Left renal pelvis (tissue), 4 donors: ENCODE measurements at places on chromosomes 6 and 20.

- no peak for DNase-seq
These were observed at the start of gene STX11 for GRCh38 chr6:144149894-144150709. Gene STX11, plus strand, starts transcription at chr6:144150517. Its CDS starts 36,111 bp downstream, at chr6:144186628.

DNA sequence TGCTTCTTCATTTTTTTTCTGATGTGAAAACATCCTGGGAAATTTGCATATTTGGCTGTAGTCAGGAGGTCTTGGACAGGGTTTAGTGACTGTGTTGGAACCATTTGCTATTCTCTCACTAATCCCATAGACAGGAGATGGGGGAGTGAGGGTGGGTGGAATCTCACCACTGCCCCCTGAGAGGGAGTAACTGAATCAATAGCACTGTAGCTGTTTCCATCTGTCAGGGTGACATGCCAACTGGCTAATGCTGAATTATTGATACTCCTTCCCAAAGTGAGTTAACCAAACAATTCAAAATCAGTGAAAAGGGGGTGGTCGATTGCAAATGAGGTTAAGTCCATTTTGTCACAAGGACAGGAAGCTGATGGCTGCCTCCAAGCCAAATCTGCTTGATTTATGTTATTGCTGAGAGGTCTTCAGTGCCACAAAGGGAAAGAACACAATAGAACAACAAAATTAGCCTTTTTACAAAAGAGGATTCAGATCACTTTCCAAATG is 55.1 kb upstream of the B3GAT2 start:
- no peak for DNase-seq

GRCh38 chr20:51570739-51571459 is 28.4 kb upstream of the NFATC2 start:
- no peak for DNase-seq

- DNase-seq: no peak
These were observed 17.1 kb downstream of the DDX27 start for GRCh38 chr20:49236301-49236700.

- DNase-seq: no peak
These were observed 257.3 kb downstream of the QKI start for GRCh38 chr6:163671791-163672190.

- no peak for DNase-seq
These were observed 176.2 kb downstream of the ISM1 start for GRCh38 chr20:13397300-13397724.

DNA sequence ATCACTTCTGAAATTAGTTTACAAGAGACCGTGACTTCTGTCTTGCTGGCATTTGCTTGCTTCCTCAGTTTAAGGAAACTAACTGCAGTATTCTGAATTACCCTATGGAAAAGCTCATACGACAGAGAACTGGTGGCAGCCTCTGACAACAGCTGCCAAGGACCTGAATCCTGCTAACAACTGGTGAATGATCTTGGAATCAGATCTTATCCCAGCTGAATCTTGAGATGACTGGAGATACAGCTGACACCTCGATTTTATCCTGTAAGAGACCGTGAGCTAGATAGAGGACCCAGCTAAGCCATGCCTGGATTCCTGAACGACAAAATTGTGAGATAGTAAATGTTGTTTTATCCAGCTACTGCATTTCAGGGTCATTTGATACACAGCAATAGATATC is 202.3 kb downstream of the OGFRL1 start:
- no peak for DNase-seq

- peak; percentile 47 for DNase-seq
These were observed 568.9 kb upstream of the CITED2 start for GRCh38 chr6:139943391-139943790.

DNA sequence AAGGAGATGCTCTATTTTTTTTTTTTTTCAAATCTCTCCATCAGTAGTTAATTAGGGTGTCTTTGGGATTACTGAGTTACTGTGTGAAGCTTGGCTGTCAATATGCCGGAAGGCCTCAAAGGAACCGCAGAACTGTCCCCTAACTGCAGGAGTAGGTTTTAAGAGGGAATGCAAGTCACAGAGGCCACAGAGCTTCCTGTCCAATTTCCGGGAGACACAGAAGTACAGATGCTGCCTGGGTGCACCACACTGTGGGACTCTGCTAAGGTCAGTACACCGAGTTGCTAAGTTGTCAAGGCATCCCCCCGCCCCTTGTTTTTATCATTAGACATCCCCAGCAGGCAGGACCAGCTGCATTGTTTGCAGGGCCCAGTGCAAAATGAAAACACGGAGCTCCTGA is 120.2 kb upstream of the RAB32 start:
- DNase-seq: no peak

DNA sequence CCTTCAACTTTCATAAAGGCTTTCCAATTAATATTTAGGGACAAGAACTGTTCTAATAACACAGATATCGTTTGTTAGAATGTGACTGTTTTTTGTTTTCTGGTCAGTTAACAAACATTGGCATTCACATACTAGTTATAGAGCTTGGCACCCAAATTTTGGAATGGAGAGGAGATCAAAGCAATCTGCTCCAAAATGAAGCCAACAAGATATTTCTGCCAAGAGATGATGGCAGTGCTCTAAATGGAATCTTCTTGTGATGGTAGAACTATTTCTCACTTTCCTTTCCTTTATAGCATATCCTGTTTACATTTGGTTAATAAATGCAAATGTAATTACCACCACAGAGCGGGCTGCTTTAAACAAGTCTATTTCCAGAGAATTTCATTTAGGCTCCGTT is 208.3 kb upstream of the RIMS1 start:
- DNase-seq: no peak

DNA sequence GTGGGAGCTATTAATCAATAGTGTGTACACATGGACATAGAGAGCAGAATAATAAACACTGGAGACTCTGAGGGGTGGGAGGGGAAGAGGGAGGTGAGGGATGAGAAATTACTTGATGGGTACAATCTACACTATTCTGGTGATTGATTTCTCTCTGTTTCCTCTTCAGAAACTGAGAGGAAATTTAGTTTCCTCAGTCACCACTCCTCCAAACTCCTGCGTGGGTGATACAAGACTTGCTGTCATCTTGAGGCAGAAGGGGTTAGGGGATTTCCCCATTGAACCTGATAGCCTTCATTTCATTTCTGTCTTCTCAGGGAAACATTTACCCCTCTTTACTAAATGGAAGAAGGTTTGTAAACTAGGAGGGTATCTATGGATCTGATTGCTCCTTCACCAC is 84.3 kb upstream of the ESR1 start:
- DNase-seq: no peak

DNA sequence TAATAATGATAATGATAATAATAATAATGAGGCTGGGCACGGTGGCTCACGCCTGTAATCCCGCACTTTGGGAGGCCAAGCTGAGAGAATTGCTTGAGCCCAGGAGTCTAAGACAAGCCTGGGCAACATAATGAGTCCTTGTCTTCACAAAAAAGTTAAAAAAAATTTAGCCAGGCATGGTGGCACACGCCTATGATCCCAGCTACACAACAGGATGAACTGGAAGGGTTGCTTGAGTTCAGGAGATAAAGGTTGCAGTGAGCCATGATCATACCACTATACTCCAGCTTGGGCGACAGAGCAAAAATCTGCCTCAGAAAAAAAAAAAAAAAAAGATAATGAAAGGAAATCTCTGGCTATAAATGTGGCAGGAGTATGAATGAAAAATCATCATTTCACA is 213.4 kb downstream of the HIVEP2 start:
- no peak for DNase-seq

DNA sequence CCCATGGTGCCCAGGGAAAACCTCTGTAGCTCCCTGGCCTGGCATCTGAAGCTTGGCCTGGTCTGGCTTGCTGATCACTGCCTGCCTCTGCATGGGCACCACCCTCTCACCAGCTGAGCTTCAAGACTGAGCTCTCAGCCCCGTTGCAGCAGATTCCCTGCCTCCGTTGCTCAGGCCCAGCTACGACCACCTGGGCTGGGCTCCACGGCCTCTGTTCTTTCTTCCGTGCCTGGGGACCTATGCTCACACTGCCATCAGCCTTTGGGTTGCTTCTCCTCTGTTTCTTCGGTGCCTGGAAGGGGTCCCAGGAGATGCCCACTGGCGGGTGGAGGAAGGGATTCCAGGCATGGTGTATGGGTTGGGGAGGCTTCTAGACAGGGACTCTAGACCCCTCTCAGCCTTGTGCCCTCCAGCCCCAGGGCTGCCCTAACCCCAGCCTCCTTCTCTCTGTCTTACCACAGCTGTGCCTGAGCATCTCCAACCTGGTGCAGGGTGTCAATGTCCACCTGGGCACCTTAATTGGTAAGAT is 9.1 kb downstream of the BPIFB2 start:
- DNase-seq: no peak

DNA sequence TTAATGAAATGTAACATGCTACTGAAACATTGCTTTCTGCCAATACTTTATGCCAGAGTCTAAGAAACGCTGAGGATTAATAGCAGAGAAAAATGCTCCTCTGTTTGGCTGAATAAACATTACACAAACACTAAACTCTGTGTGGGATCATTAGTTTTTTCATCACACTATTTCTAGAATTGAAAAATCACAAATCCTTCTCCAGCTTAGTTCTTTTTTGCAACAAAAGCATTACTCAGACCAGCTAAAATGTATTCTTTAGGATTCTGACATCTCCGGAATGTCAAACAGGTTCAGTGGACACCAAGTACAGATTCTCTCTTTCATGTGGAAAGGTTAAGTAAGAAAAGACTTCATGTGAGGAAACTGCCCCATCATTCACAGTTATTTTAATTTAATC is 226.9 kb downstream of the SIM1 start:
- no peak for DNase-seq

GRCh38 chr6:78483553-78484197 is 383.7 kb upstream of the IRAK1BP1 start:
- no peak for DNase-seq

GRCh38 chr6:69796073-69796641 is 653 bp downstream of the LMBRD1 start:
- DNase-seq: peak; percentile 28

DNA sequence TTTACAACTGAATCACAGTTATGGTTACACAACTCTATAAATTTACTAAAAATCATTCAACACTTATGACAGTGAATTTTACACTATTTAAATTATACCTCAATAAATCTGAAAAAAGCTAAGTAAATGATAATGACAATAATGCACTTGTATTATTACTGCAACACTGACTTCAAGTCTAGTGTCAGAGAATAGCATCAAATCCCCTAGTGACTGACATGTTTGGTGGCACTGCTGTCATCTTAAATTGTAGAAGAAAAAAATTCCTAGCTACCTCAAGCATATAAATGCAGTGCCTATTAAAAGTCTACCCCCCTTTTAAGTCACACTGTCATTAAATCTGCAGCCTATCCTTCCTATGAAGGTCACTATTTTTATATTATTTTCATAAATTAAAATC is 189.4 kb upstream of the RUNX2 start:
- DNase-seq: no peak

DNA sequence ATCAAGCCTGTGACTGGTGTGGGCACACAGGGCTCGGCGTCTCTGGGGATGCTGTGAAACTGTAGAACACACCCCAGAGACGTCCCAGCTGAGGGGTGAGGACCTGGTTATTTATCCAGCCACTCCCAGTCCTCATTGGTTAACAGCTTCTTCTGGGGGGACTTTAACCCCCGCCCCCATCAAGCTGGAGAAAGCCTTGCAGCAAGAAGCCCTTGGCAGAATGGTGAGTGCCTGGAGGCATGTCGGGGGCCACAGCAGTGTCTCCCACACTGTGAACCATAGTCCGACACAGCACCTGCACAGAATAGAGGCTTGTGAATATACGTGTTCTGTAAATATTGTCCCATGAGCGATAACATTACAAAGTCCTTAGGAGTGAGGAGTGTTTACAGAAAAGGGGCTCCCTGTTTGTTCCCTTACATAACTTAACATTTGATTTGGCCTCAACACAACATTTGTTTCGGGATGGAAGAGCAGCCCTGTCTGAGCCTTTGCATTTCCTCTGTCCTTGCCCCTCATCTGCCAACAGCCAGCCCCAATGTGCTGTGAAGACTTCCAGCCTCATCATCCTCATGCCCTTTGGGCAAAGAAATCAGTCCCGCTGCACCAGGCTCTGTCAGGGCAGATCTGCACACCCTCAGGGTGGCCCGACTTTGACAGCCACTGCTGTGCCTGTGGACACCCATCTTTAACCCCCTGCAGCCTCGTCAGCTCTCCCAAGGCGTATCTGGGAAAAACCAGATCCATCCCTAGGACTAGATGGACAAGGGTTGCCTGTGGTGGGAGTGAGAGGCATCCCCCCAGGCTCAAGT is 2.2 kb upstream of the RRBP1 start:
- DNase-seq: no peak

- no peak for DNase-seq
These were observed 122.2 kb upstream of the FAM184A start for GRCh38 chr6:119200512-119201175.

- DNase-seq: no peak
These were observed 17.4 kb downstream of the SCML4 start for GRCh38 chr6:107806691-107807090.

DNA sequence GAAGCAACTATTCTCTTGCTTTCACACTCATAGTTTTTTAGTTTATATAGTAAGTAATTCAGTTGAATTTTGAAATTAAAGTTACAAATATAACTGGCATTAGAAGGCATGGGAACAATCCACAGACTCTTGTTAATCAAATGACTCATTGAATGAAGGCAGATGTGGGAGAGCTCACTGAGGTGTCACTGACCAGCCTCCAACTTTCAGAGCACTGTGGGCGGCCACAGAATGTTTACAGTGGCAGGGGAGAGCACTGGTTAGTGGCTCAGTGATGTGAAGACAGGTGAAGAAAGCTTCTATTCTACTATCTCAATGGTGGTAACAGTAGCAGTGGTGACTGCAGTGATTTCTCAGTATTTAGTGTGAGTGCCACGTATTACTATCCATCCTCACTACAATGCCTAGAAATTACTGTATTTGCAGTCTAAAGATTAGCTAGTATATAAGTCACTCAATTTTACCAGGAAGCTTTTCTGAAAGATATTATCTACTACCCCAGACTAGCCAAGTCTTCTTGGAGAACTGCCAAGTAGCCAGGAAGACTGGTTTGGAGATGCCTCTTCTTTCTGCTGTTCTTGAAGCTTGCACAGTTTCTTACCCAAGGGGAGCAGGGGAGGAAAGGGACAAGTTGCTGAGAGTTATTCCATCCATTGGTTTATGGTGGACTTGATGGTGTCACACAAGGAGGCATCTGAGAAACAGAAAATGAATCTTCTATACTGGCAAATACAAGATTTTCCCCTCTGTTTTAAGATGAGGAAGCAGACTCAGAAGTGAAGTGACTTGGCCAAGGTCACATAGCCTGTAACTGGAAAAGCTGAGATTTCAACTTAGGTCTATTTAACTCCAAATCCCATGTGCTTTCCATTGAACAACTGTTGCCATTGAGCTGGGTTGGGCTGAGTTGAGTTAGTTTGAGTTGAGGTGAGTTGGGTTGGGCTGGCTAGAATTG is 231.2 kb downstream of the ANKRD60 start:
- DNase-seq: no peak

GRCh38 chr20:48158014-48158413 is 372.7 kb upstream of the SULF2 start:
- DNase-seq: no peak

GRCh38 chr6:143864234-143864633 is at the start of gene ZC2HC1B:
Gene ZC2HC1B, plus strand, starts transcription at chr6:143864474. Its CDS starts 66 bp downstream, at chr6:143864540.
- no peak for DNase-seq

GRCh38 chr6:148535976-148536375 is 193.3 kb downstream of the SASH1 start:
- DNase-seq: no peak

- no peak for DNase-seq
These were observed 46.6 kb downstream of the DUSP22 start for GRCh38 chr6:338815-339262.
